ENCODE measurements at places on chromosomes 2 and 18.
A peak's percentile ranks its signal among the peaks of the same experiment; 100 is the strongest.

- no peak for DNase-seq
These were observed 238.2 kb upstream of the RBMS1 start for GRCh38 chr2:160731856-160732255.

DNA sequence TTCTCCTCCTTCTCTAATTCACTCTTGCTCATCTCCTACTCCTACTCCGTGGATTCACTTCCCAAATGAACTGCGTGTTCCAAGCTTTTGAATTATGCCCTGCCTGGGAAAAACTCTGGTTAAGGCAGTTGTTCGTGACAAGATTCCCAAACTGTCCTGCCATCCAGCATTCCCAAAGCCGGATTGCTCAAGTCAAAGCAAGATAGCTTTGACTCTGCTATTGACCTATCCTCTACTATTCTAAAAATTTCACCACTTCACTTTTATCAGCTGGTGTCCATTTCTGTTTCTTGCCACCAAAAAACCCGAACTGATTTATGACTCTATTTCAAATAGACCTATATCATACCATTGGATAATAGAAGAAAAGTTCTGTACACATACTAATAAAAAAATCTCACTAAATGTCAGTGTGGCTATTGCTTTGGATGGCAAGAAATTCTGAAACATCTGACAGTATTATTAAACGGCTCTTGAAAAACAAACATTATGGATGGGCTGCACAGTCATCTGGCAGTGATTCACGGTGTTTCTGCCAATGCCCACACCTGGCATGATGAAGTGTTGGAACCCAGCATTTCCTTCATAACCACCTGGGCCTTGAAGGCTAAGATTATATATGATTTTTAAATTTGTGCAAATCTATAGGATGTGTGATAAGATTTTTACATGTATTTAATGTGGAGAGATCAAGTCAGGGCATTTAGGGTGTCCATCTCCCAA is 87.4 kb downstream of the NCKAP5 start:
- no peak for DNase-seq

GRCh38 chr2:223846515-223846914 is 9.1 kb upstream of the AP1S3 start:
- no peak for DNase-seq

GRCh38 chr2:240902615-240903041 is 3.5 kb upstream of the CROCC2 start:
- no peak for DNase-seq

DNA sequence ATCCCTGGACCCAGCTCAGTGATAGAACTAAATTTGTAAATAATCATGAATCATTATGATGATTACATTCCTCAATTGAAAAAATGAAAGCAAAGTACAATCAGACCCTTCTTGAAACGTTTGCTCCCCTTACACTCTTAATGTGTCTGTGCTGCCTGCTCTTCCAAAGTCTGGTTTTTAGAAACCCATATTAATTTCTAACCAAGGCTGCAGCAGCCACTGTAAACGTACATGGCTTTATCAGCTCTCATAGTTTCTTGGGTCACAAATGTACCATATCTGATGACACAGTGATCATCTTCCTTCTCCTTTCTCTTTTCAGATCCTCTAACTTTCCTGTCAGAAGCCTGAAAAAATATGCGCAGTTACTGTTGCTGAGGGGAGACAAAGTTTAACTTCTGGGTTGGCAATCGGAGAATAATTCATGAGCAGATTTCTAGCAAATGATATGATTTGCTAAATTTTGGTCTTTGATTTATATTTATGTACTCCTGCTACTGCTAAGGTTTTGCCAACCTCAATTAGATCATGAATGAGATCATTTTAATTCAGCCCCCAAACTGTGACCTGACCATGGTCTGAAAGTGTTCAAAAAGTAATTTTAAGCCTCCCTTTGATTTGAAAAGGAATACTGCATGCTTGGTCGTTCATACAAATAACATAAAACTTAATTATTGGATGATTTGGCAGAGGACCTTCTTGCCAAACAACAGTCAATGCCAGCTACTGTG is 12.3 kb downstream of the ZEB2 start:
- no peak for DNase-seq

- DNase-seq: no peak
These were observed 214.8 kb upstream of the PID1 start for GRCh38 chr2:229485857-229486256.

- DNase-seq: no peak
These were observed 132.9 kb downstream of the SETBP1 start for GRCh38 chr18:44813586-44813985.

GRCh38 chr2:120604767-120605166 is 130.9 kb upstream of the GLI2 start:
- no peak for DNase-seq

GRCh38 chr2:45505138-45505537 is 105.9 kb downstream of the SRBD1 start:
- DNase-seq: no peak

GRCh38 chr2:47888581-47889280 is 17.6 kb downstream of the FBXO11 start:
- DNase-seq: no peak

DNA sequence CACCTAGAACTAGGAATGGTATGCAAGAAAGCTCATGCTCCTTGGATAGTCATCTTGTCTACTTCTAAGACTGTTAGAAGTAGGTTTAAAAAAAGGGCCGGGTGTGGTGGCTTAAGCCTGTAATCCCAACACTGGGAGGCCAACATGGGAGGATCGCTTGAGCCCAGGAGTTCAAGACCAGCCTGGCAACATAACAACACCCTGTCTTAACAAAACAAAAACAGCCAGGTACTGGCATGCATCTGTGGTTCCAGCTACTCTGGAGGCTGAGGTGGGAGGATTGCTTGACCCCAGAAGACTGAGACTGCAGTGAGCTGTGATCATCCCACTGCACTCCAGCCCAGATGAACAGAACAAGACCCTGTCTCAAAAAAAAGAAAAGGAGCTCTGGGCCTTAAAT is 19.9 kb downstream of the PNO1 start:
- DNase-seq: no peak

- no peak for DNase-seq
These were observed 5.9 kb upstream of the FN1 start for GRCh38 chr2:215441560-215442400.

DNA sequence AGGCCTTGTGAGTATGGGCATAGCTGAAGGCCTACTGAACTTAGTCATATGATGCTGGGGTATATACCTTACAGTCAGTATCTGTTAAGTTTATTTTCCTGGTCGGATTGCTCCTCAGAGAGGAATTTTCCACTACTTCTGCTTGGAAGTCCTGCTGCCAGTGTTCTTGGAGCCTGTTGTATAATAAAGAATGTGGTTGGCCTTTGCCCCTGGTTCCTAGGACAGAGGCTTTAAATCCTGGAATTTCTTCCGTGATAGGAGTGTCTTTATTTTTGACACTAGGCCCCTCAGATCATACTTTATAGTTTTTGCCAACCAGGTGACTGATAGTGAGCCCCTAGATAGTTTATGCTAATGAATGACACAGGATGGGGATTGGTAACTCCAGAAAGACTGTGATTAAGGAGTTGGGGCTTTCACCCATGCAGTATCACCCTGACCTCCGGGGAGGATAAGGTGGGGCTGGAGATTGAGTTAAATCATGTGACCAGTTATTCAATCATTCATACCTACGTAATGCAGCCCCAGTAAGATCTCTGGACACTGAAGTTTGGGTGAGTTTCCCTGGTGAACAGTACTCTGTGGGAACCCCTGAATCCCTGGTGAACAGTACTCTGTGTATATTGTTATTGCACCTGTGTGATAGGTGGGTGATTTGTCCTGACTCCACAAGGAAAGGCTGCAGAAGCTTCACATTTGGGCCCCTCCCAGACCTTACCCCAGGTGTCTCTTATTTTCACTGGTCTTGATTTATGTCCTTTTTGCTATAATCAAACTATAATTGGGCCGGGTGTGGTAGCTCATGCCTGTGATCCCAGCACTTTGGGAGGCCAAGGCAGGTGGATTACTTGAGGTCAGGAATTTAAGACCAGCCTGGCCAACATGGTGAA is 56.9 kb downstream of the COMMD1 start:
- DNase-seq: no peak

DNA sequence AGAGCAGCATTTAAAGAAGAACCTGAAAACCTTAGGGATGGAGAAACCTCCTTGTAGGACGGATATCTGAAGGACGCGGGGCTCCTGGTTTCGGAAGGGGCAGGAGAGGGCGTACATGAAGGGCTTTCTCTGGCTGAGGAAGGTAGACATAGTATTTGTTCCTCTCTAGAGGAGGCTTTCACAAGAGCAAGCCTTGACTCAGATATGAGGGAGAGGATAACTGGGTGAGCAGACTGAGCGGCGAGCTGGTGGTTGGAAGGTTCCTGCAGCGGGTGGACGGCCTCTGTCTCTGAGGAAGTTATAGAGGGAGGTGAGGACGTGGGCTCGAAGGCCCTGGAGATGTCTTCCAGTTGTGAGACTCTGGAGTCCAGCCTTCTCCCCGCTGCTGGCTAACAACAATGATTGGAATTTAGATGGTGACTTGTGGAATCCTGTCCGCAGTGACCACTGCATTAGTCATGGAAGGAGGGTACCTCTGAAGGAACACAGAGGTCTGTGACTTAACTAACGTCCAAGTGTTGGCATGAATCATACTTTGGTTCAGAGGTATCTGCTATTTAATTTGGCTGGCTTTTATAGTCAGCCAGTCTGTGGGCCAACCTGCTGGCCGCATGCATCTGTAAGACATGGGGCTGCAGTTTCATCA is 80.9 kb downstream of the ASAP2 start:
- no peak for DNase-seq

GRCh38 chr2:101179982-101180381 is 28.8 kb upstream of the TBC1D8 start:
- no peak for DNase-seq

- peak; percentile 43 for DNase-seq
These were observed 138.6 kb upstream of the MSH6 start for GRCh38 chr2:47644351-47644750.

DNA sequence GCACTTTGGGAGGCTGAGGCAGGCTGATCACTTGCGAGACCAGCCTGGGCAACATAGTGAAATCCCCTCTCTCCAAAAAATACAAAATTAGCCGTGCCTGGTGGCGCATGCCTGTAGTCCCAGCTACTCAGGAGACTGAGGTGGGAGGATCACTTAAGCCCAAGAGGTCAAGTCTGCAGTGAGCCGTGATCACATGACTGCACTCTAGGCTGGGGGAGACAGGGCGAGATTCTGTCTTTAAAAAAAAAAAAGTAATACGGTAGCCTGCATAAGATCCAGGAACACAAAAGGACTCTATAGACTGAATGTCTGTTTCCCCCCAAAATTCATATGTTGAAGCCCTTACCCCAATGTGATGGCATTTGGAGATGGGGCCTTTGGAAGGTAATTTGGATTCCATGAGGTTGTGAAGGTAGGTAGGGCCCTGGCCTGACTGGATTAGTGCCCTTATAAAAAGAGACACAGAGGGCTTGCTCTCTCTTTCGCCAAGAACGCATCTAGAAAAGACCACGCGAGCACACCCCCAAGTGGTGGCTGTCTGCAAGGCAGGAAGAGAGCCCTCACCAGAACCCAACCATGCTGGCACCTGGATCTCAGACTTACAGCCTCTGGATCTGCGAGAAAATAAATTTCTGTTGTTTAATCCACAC is 17.0 kb downstream of the MBOAT2 start:
- DNase-seq: no peak

DNA sequence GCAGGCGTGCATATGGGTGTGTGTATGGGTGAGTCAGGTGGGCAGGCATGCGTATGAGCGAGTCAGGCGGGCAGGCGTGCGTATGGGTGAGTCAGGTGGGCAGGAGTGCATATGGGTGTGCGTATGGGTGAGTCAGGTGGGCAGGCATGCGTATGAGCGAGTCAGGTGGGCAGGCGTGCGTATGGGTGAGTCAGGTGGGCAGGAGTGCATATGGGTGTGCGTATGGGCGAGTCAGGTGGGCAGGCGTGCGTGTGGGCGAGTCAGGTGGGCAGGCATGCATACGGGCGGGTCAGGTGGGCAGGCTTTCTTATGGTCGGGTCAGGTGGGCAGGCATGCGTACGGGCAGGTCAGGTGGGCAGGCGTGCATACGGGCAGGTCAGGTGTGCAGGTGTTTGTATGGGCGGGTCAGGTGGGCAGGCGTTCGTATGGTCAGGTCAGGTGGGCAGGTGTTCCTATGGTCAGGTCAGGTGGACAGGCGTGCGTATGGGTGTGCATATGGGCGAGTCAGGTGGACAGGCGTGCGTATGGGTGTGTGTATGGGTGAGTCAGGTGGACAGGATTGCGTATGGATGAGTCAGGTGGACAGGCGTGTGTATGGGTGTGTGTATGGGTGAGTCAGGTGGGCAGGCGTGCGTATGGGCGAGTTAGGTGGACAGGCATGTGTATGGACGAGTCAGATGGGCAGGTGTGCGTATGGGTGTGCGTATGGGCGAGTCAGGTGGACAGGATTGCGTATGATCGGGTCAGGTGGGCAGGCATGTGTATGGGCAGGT is 28.7 kb upstream of the KLF11 start:
- DNase-seq: no peak

DNA sequence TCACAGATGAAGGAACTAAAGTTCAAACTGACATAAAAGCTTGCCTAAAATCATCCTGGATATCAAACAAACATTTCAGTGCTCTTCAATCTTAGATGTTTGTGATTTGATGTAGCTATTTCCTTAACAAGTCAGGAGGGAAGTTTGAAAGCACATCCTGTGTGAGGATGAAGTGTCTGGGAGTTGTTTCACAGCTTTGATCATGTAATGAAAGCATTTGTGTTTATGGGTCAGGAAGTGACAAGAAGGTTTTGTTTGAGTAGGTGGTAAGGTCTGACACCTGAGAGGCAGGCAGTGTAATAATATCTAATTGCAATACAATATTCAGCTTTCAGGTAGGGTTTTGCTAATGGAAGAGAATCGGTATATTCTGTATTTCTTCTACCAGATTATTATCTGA is 26.0 kb upstream of the CSRNP3 start:
- no peak for DNase-seq

DNA sequence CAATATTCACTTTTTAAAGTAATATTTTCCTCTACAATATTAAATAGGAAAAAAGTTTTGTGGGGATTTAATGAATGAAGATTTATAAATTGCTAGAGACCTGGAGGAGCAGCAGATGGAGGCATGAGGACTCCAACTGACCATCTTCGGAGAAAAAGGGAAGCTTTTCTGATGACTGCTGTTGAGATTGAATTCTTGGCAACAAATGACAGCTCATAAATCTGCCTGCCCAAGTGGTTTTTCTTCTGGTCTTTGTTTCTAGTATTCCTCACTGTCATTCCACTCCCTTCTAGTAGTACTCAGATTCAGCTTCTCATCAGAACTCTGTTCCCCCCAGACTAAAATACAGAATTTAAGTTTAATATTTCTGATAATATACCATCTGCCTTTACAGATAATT is 157.0 kb downstream of the EML6 start:
- no peak for DNase-seq

GRCh38 chr2:58350484-58350883 is 109.4 kb upstream of the FANCL start:
- DNase-seq: no peak

- DNase-seq: no peak
These were observed 14.6 kb upstream of the NAPG start for GRCh38 chr18:10511236-10511635.

DNA sequence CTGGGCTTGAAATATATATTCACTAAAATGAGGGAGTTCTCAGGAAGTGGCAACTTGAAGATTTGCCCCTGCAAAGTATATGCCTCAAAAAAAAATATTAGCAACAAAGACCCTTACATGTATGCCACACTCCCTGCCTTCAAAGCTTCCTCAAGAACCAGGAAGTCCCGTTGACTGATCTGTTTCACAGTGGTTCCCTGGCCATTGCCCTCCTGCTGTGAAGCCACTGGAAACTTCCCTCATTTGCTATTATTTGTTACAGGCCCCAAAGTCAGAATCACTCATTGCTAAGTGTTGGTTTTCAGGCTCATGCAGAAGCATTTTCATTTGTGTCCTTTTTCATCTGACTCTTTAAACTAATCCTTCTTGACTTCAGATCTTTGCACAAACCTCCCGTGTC is 421.5 kb downstream of the ZNF521 start:
- no peak for DNase-seq
